Ecto neural progenitor cell (in vitro differentiated cells): ENCODE measurements at places on chromosomes 4 and X.

- no peak for DNase-seq
Measured at GRCh38 chrX:9668537-9668936, 97.1 kb downstream of the GPR143 start.

DNA sequence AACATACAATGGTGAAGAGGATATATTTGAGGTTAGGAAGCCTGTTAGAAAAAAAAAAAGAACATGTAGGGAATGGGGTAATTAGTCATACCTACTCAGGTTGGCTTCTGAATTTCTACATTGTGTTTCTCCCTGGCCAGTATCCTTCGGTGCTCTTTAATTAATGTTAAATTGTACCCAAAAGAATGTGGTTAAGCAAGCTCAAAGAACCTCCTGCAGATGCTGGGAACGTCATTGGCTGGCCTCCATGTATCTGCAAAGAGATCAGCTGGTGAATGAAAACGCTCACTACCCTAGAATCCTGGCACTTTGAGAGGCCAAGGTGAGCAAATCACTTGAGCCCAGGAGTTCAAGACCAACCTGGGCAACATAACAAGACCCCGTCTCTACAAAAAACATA lies 942.3 kb upstream of the PRKX start:
- no peak for DNase-seq

GRCh38 chr4:77625485-77625884 lies 19.9 kb downstream of the CXCL13 start:
- DNase-seq = no peak

DNA sequence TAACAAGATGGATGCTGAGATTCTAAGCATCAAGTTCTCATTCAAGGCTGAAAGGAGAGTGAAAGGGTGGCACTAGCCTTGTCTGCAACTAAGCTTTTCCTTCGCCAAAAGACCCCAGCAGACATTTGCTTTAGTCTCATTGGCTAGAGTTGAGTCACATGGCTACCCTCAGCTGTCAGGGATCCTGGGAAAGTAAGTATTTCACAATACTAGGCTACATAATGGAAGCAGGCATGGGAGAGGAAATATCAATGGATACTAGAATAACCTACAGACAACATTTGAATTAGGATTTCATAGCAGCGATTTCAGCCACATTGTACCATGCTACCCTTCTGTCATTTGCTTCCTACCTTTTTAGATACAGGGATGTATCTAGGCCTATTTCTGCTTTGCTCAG lies 29.1 kb downstream of the MAOA start:
- DNase-seq = no peak

DNA sequence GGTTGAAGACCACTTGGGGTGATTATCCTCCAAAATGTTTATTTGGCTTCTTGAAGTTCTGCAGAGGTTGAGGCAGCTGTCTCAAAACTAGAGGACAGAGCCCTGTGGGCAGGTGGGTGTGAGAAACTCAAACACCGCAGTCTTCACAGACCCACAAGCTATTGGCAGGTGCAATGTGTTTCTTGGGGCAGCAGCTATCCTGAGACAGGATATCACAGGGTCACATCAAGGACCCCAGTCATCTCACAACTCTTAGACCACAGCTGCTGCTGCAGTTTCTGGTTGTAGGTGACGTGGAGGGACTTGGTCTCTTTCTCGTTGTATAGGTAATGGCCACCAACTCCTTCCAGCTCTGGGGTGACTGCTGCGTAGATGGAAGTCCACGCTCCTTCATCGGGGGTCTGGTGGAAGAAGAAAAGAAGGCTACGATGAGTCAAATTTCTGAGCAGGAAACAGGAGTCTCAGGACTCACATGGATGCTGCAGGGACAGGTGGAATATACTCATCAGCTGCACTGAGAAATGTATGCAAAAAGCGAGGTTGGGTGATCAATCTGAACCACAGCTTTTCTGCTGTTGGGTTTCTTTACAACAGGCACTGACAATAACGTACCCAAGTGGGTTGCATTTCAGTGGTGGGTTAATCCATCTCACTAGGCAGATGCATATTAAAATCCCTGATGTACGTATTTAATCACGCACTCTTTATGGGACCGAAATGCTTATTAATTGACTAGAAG lies 279.8 kb downstream of the DHRSX start:
- DNase-seq = no peak

DNA sequence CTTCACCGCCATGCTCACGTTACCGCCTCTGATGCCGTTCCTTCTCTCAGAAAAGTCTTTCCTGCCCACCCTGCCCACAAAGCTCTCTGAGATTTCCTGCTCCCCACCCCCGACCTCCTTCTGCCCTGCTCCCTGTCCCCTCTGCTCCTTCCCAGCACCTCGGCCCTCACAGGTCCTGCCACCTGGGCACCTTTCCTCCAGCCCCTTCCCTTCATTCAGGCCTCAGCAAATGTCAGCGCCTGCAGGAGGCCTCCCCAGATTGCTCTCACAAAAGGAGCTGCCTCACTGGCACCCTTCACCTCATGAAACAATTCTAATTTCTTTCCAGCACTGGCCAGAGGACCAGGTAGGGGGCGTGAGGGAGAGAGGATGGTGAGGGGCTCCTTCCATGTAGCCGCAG lies 33.6 kb upstream of the MXD4 start:
- DNase-seq = no peak

- no peak for DNase-seq
Measured at GRCh38 chrX:154730253-154730891, 20.5 kb downstream of the GAB3 start.

DNA sequence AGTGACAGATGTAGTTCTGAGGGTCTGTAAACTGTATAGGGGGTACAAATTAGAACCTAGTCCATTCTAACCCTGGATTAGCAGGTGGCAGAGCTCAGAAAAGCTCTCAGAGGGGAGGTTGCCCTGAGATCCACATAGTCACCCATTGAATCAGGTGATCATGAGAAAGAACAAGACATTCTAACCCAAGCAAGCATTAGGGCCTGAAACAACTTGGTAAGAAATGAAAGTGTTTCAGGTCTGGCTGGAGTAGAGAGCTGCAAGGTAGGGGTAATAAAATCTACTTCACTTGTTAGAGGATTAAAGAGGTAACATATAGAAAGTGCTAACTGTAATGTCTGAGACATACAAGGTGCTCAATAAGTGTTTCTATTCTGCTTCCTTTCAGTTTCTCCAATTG lies 8.8 kb upstream of the BMP2K start:
- DNase-seq = no peak

GRCh38 chr4:113457886-113458285 lies 303.7 kb downstream of the CAMK2D start:
- DNase-seq = no peak

- no peak for DNase-seq
Measured at GRCh38 chrX:72346302-72346949, 40.7 kb upstream of the CITED1 start.

DNA sequence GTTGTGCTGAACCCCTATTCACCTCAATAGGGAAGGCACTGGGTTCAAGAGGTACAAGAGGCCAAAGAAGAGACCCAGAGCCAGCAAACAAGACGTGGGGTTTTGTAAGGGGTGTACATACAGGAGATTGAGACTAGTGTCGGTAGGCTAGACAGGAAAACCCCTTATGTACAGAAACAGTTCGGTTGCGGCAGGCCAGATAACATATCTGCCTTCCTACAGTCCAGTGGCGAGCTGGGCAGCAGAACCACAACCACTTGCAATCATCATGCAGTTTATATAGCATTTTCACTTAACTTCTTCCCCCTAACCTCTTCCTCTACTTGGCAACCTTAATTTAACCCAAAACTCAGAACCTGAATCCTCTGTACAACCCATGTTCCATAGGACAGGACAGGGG lies 422.2 kb downstream of the PDHA2 start:
- no peak for DNase-seq

GRCh38 chr4:109499513-109499912 lies 60.5 kb upstream of the MCUB start:
- no peak for DNase-seq

GRCh38 chr4:139528377-139529005 lies 27.5 kb downstream of the SETD7 start:
- DNase-seq = no peak

DNA sequence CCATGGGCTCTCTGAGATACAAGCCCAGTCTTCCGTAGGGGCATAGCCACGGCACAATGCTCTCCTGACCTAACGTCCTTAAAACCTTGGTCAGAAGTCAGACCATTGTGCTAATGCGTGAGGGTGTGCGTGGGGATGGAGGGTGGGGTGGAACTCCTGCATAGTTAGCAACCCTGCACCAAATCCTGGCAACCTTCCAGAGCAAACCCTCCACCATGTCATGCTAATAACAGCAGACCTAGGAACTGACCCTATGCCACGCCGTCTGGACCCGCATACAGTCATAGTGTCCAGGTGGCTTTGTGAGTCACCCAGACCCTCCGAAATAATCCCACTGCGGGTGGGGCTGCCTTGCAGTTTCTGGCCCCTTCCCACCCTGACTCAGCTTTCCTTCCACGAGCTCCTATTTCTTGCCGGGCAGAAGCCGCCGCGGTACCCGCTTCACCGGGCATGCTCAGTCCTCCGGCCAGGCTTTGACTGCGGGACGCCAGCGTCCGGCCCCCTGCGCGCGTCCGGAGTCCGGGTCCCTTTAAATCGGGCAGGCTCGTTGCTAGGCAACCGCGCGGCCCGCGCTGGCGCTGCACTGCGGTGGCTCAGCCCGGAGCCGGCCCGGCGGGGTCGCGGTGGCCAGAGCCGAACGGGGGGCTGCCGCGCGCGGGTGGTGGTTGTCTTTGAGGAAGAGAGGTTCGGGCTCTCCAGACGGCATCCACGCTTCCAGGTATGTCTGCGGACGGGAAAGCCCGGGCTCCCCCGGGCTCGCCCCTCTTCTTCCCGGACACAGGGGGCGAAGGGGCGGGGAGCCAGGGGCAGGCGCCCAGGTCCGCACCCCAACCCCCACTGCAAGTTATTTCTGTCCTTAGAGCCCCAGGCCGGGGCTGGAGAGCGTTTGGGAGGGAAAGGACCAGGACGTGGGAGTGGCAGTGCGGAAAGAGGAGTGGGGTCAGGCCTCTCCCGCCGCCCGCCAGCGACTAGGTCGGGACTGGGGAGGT lies at the start of gene CCDC160:
TSS of gene CCDC160 (plus strand) at position 557 of the 989 bp plus-strand sequence. CDS start 7,619 bp downstream, outside the sequence.
- peak; percentile 87 for DNase-seq

- DNase-seq = no peak
Measured at GRCh38 chrX:78506248-78506647, 152.9 kb downstream of the RTL3 start.

GRCh38 chr4:140090215-140090731 lies 63.7 kb downstream of the MAML3 start:
- DNase-seq = no peak
